ENCODE measurements at places on chromosomes 4 and X.
A peak's percentile ranks its signal among the peaks of the same experiment; 100 is the strongest.

DNA sequence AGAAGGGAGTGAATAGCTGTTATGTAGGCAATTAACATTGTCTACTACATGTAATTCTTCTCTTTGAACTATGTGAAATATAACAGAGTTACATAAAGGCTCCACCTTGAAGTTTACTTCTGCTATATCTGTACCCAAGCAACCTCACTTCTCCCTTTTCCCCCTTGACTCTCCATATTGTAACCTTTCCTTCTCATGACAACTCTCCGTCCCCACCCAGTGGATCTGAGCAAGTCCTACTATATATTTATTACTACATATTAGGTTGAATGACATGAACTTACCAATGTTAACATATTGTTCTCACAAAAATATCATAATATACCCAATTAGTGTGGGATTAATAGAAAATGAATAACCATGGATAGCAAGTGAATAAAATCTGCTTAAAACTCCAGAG is 93.2 kb upstream of the ATP8A1 start:
- peak; percentile 94 for DNase-seq

- DNase-seq: no peak
Observed at GRCh38 chrX:1034717-1035116, 177.7 kb downstream of the CRLF2 start.

GRCh38 chrX:48482526-48482925 is 6.5 kb downstream of the FTSJ1 start:
- DNase-seq: no peak

DNA sequence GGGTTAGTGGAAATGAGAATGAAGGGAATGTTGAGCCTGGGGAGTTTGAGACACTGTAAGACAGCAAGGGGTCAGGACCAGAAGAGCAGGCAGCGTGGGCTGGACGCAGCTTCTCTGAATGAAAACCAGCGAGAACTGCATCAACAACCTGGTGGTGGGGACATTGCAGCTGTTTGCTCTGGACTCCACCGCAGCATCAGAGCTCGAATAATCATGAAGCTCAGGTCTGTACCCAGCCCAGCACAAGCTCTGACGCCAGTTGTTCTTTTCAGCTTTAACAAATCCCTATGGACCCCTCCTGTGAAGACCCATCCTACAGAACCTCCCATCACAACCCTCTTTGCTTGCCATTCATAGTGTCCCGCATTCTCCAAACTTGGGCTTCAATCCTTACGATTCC is 106.8 kb upstream of the PNPLA4 start:
- no peak for DNase-seq

- DNase-seq: peak; percentile 41
Observed at GRCh38 chr4:118948545-118949144, 60.0 kb downstream of the SYNPO2 start.

DNA sequence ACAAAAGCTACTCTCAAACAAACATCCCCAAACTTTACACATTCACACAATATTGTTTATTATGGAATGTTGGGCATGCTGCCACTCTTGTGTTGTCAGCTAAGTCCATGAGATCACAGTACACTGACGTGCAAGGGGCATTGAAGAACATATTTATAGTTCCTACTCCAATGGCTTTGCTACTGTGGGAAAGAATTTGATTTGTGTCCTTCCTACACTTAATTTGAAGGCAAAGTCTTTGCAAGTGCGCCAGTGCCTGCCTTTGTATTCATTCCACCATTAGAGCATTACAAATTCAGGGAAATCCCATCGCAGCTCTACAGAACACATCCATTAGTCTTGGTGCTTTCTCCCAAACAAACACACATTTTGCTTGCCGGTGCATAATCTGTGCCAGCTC is 45.4 kb upstream of the FTHL17 start:
- DNase-seq: no peak

GRCh38 chrX:56281789-56282188 is 49.6 kb downstream of the KLF8 start:
- DNase-seq: peak; percentile 10

DNA sequence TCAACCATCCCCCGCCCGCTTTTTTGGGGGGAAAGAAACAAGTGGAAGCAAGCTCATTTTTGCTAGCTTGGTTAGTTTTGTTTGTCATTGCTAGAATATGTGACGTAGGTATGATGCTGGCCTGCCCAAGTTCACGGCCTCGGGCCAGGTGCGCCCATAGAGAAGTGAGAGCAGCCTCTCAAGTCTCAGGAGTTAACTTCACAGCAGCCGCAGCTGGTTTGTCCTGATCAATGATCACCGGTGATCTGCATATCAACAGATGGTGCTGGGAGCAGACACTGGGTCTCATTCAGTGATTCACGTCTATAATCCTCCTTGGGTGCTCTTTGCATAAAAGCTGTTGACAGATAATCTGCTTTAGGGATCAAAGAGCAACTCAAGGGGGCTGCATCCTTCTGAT is 50.1 kb downstream of the ENPP6 start:
- no peak for DNase-seq

GRCh38 chr4:54714631-54715030 is 56.9 kb downstream of the KIT start:
- no peak for DNase-seq

- no peak for DNase-seq
Observed at GRCh38 chr4:26909369-26909768, 48.7 kb downstream of the STIM2 start.

DNA sequence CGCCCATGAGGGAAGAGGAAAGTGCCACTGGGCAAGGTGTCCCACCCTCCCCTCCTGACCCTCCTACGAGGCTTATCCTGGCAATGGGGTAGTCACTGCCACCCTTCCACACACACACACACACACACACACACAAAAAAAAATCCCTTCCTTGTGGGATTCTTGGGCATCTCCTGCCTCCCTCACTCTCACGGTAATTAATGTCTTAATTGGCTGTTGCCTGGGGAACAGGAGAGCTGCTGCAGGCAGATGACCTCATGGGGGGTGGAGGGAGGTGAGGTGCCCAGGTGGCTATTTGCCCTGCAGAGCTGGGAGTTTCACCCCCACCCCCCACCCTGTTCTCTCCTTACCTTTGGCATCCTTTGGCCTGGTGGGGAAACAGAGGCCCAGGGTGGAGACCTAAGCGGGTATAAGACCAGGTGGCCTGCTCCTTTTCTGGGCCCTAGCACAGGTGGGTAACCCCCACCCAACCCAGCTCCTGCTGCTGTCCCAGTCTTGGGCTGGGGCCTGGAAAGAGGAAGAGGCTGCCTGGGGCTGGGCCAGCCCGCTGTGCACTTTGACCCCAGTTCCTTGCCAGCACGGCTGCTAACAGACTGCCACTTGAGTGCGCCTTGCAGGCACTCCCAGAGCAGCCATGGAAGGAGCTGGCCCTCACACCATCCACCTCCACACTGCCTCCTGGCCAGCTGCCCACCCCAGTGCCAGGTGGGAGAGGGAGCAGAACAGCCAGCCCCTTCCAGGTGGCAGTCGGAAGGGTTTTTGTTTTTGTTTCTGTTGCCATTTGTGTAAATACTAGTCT is 12.6 kb downstream of the EFNB1 start:
- no peak for DNase-seq

GRCh38 chr4:6367371-6367851 is 97.8 kb downstream of the WFS1 start:
- DNase-seq: no peak

DNA sequence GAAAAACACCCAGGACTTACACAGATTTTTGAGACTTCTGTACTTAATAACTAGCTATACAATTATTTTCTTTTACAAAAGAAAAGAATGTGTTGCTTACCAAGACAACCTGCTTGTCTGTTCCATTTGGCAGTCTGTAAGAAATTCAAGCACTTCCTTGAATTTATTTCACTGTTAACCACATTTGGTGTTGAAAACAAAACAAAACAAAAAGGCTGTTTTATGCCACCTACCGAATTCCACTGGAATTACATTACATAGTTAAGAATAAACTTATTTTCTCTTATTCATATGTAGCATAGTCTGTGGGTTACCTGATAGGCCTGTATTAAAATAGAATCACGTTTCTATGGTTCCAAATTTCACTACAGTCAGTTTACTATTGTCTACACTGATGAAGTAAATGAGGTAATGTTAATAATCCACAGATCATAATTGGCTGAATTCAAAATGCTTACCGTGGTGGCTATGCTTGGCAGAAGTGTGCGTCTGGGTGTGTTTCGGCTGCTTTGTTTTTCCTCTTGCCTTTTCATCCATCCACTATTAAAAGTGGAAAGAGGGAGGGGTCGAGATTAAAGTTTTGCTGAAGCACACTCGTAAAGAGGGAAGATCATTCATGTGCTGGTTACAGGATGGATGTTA is at the start of gene TLR1:
TLR1 (minus strand) TSS at position 138 of the 642 bp plus-strand sequence. CDS start 5,960 bp downstream, outside the sequence.
- peak; percentile 69 for DNase-seq

- no peak for DNase-seq
Observed at GRCh38 chrX:48936429-48937053, 17.7 kb upstream of the PIM2 start.

All from Kasumi-1 (cell line).